NCI-H1105 treated with DMSO at 0.1 percent for 48 hours (cell line): ENCODE measurements at places on chromosomes 2 and 18.

DNA sequence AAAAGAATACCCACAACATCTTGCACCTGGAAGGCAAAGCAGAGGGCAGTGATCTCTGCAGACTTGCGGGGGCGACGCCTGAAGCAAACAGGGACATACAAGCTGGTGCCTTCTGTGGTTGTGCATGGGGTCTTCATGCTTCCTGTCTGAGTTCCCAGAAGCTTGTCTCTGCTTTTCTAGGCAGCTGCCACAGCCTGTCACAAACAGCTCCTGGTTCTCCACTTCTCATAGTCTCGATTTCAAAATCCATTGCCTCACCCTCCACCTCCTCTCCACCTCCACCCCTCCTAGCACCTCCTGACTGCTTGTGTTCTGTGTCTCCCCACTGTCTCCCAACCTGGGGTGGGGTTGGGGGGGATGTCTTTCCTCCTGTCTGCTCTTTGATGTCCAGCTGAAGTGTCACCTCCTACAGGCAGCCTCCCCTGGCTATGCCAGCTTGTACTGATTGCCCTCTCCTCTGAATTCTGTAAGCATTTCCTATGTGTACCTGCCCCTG is 1.7 kb upstream of the PROC start:
- no peak for DNase-seq

DNA sequence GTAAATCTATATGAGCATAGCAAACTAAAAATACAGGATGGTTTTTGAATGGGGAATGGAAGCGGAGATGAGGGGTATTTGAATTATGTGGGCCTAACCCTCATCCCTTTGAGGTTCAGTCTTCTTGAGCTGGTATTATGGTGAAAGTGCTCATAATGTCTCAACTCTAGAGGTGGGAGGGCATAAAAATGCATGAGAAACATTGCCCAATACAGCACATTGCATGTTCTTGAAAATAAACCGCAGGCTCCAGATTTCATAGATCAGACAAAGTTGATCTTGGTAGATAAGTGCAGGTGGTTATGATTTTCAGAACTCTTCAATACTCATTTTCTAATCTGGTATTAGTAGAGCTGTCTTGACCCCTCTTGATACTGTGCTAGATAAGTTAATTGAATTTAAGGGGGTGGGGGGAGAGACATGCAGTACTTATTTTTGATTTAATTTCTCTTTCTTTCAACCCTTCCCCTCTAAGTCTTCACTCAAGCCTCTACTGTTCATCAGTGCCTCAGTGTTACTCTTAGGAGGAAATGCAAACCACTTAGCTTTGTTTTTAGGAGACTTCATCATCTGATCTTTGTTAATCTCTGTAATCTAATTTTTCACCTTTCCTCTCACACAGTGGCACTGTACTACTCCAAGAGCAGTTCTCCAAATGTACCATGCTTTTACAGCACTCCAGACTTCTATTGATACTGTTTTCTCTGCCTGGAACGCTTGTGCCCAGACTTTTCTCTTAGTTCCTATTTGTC is 22.2 kb downstream of the XRCC5 start:
- no peak for DNase-seq

- no peak for DNase-seq
These were observed 49.6 kb upstream of the RMDN2 start for GRCh38 chr2:37875403-37875906.

GRCh38 chr2:126657636-126658318 is 1.8 kb downstream of the GYPC start:
- no peak for DNase-seq

DNA sequence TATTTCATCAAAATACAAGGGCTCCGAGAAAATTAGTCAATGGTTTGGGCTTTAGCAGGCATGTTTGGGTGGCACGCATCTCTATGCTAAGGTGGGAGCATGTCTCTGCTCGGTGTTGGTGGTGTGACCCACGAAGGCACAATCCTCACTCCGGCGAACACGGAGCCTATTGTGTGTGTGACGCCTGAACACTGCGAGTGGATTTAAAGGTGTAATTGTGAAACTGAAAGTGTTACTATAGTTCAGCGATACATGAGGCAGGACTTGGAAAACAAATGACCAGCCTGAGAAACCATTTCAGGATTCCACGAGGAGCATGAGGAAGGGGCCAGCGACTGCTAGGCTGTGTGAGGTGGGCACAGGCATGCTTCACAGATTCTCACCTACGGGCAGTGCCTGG is 41.7 kb upstream of the LDLRAD4 start:
- no peak for DNase-seq

DNA sequence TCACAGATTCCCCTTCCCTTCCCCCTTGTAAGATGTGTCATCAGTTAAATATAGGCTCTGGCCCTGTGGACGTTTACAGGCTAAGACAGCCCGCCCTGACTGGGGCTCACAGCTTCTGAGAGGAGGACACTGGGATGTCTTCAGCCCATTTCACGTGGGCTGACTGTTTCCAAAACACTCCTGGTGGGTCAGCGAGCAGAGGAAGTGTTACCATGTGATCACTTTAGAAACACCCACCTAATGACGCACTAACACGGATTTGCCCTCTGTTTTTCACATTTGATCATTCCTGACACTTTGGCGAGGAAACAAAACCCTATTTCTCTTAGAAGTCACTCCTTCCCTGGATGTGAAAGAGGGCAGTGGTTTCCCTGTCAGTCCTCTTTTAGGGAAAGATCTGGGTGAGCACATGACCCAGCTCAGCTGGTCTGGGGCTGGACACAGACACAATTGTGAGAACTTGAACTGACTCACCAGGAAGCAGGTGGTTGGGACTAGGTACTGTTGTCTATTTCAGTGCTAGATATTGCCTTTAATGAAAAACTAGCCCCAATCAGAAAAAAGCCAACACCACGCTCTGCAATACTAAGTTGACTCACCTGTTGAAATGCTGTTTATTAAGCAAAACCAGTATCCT is 38.8 kb downstream of the BMP10 start:
- no peak for DNase-seq

GRCh38 chr2:100754951-100755350 is 65.0 kb upstream of the NPAS2 start:
- no peak for DNase-seq

DNA sequence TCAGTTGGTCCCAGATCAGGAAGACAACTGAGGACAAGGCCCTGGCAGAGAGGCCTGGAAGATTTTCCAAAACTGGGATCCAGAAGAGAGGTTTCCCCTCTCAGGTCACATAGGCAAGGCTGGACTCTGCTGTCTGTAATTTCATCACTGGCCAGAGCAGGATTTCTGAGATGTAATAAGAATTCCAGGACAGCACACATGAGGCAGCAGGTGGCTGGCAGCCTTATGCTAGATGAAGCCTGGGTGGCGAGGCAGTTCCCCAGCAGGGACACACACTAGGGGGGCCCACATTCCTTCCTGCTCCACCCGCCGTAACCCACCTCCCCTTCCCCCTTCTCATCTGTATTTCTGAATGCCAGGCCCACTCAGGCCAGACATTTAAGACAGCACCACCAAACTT is 98.6 kb downstream of the HNRNPLL start:
- no peak for DNase-seq

- no peak for DNase-seq
These were observed 12.1 kb upstream of the GBX2 start for GRCh38 chr2:236180076-236180816.

DNA sequence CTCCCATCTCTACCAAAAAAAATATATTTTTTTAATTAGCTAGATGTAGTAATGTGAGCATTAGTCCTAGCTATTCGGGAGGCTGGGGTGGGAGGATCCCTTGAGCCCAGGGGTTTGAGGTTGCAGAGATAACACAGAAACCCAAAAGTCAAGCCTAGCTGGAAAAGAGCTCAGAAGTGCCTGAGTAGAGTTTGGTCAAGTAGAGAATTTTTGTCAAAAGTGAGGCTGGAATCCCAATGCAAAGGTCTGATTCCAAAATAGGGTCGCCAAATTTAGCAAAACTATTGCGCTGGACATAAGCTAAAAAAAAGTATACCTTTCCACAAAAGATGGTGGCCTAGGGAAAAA is 15.5 kb upstream of the MSH6 start:
- DNase-seq = no peak

GRCh38 chr2:229715895-229716507 is 1.6 kb upstream of the DNER start:
- DNase-seq = peak; percentile 75

DNA sequence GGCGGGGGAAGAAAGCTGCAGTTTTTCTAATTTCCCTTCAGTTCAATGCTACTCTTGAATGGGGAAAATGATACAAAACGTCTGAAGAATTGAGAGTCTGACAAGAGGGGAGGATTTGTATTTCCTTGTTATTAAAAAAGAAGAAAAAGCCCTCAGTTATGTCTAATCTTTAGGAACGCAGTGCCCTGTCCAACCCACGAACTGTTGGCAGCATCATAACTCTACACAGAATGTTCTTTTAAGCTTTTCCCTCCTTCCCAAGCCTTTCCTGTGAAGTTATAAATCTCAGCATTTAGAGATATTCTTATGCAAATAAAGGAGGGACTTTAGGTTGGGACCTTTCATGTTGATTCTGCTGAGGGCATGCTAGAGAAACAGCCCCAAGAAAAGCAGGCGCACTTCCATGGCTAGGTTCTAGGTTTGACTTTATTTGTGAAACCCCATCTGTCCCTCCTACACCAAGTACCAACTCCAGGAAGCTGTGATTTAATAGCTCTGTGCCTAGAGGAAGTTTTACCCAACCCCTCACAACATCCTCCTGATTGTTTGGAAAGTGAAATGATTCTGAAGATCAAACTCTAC is 288.6 kb downstream of the SETBP1 start:
- DNase-seq = no peak

GRCh38 chr2:138779406-138779780 is 797 bp downstream of the NXPH2 start:
- no peak for DNase-seq

DNA sequence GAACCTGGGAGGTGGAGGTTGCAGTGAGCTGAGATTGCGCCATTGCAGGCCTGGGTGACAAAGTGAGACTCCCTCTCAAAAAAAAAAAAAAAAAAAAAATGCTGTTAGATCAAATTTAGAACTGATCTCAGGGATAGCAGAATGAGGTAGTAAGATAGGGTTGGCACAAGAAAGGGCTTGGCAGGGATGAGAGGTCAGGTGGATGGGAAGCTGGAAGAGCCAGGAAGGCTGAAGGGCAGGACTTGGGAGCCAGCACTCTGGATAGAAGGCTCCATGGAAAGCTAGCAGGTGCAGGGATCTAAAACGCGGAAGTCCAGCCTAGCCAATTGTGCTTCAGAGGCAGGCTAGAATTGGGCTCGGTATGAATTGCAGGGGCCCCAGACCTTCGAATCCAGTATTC is 250.9 kb upstream of the SP5 start:
- DNase-seq = no peak

DNA sequence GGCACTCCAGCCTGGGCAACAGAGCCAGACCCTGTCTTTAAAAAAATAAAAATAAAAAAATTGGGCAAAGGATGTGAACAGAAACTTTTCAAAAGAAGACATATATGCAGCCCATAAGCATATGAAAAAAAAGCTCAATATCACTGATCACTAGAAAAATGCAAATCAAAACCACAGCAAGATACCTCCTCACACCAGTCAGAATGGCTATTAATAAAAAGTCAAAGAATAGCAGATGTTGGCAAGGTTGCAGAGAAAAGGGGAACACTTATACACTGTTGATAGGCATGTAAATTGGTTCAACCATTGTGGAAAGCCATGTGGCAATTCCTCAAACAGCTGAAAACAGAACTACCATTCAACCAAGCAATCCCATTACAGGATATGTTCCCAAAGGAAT is 204.1 kb upstream of the SRD5A2 start:
- no peak for DNase-seq

GRCh38 chr18:9913151-9913525 is 678 bp upstream of the VAPA start:
- no peak for DNase-seq

GRCh38 chr2:144374163-144374661 is 145.7 kb downstream of the ZEB2 start:
- DNase-seq = no peak

GRCh38 chr2:6647046-6647445 is 218.7 kb downstream of the CMPK2 start:
- no peak for DNase-seq

- DNase-seq = no peak
These were observed 220.4 kb upstream of the TFPI start for GRCh38 chr2:187774551-187775071.

DNA sequence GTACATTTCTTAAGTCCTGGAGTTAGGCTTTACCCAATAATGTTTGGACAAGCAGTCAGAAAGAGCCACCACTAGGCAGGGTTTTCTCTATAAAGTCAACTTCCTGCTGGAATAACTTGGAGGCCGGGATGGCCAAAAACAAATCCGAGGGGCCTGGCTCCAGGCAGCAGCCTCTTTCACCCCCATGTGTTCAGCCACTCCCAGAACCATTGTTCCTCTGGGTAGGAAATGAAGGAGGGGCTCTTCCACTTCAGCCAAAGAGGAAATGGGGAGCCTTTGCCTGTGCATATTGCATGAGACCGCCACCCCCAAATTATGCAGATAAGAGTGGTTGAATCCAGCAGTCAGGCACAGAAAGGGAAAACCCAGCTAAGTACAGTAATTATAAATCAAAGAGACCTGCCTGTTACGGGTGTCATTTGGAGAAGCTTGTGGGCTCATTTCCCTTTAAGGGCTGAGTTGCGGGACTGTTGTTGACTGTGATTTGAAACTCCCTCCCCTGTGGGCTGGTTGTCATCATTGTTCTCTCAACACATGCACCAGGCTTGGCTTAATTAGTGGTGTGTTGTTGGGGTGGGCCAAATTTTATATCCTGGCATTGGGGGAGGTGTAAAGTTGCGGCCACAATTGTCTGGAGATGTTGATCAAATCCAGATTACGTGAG is 212.8 kb upstream of the SOX11 start:
- no peak for DNase-seq

GRCh38 chr18:10860928-10861327 is 288.4 kb downstream of the PIEZO2 start:
- no peak for DNase-seq

GRCh38 chr2:29281086-29281915 is 166.1 kb downstream of the CLIP4 start:
- DNase-seq = peak; percentile 82

GRCh38 chr2:186199029-186199428 is 287.0 kb upstream of the ZC3H15 start:
- DNase-seq = no peak

DNA sequence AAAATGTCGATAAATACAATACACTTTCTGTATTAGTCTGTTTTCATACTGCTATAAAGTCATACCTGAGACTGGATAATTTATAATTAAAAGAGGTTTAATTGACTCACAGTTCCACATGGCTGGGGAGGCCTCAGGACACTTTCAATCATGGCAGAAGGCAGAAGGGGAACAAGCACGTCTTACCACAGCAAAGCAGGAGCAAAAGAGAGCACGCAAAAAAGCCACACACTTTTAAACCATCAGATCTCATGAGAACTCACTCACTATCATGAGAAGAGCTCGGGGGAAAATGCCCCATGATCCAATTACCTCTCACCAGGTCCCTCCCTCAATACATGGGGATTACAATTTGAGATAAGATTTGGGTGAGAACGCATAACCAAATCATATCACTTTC is 256.7 kb downstream of the ANAPC1 start:
- no peak for DNase-seq
